ENCODE measurements at places on chromosomes 2 and 18.

- no peak for DNase-seq
These were observed 60.5 kb downstream of the HDLBP start for GRCh38 chr2:241254904-241255351.

DNA sequence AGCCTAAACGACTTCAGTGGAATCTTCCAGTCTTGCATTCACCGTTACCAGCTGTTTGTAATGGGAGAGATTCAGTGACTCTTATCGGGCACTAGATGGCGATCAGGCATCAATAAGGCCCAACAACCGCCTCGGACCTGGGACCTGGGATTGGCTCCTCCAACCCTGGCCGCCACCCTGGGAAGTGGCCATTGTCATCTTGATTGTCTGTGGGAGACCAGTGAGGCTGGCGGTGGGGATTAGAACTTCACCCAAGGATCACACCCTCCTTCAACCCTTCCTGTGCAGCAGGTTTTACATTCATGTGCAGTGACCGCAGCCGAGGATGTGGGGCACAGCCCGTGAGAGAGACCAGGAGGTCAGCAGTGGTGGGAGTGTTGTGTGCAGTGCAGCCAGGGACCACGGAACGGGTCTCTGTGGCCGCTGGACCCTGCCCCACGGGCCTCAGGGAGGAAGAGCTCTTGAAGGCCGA is 85.3 kb downstream of the SPP2 start:
- DNase-seq, result peak; percentile 67

- no peak for DNase-seq
These were observed 151.4 kb downstream of the LRRTM1 start for GRCh38 chr2:80153151-80153550.

- peak; percentile 73 for DNase-seq
These were observed 117.6 kb downstream of the CAMKMT start for GRCh38 chr2:44479127-44479887.

DNA sequence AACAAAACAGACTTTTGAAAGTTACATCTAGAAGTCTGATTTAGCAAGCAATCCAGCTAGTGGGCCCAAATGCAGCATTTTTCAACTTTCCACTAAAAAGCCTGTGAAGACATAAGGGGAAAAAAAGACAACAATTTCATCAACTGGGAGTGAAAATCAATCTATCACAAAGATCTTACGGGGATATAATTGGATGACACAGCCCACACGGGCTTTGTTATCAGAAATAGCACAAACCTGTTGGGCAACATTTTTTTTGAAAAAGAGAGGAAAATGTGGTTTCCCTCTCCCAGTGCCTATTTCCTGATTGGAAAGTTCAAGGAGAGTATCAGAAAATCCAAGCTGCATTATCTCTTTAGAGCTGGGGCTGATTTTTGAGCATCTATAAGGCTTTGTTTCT is 132.7 kb downstream of the EVA1A start:
- no peak for DNase-seq

DNA sequence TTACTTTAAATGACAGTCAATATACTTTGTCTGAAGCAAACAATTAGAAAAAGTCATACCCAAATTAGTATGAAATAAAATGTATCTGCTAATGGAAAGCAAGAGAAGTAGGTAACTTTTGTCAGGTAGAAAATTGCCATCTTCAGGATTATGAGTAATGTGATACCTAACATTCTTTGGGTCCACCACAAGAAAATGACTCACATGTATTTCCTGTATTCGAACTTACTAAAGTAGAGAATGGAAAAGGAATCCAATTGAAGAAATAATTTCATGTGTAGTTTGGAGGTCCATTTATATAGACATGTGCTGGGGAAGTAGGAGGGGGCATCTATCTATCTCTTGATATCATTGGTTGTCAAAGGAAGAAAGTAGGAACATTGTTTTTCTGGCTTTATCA is 636.2 kb upstream of the CHAC2 start:
- DNase-seq, result no peak

DNA sequence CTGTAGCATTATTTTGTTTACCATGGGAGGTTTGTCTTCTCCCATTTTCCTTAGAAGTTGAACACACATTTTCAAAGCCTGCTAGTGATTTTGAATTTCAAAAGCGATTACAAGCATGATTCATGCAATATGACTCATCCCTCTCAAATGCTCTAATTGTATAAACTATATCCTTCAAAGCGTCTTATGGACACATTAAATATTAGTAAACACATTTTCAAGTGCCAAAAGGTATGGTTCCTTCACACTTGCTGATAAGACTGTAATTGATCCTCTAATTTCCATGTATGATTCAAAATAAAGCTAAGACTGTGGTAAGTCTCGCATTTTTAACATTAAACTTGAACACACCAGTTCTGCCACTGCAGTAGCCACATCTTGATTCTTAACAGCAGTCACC is 512.9 kb downstream of the LRRTM4 start:
- no peak for DNase-seq

DNA sequence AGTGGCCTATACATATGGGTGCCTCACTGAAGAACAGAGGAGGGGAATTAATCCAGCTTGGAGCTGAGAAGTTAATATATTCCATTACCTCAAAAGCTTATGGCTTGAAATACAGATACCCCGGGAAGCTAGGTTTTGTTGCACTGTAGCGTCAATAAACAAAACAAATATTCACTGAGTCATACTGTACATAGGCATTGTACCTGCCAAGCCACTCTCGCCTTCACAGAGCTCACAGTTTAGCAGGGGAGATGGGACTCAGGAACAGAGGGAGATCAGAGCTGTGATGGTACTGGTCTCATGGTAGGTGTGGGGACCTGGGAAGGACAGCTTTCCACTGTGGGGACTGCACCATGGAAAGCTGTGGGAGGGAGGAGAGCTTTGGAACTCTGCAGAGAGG is 111.2 kb upstream of the ST6GAL2 start:
- DNase-seq, result no peak

DNA sequence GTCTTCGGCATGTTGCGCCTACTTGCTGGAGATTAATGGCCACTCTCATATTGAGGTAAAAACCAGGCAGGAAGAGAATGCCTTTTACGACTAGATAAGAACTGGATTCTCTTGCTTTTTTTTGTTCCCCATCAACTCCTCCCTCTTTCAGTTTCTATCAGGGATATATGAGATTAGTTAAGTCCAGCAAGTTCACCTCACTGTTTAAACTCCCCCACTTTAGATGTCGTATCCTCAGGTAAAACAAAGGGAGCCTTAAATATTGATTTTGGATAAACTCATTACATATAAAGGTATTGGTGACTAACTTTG is 98.4 kb downstream of the PLEKHM3 start:
- DNase-seq, result no peak

DNA sequence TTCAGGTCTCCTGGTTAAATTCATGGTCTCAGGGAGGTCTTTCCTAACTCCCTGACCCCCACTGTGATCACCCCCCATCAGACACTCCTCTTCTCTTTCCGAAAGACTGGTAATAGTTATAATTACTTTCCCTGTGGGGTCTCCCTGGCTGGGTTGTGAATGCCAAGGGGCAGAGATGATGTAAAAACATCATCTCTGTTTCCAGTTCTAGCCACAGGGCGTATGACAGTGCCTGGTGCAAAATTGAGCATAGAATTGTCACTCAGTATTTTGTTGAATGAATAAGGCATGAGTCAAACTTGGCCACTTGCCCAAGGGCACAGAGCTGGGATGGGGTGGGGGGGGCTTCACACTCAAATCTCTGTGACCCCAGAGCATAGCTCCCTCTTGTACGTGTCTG is 65.2 kb downstream of the LTBP1 start:
- no peak for DNase-seq

- DNase-seq, result no peak
These were observed 370.8 kb downstream of the LNPK start for GRCh38 chr2:175631245-175631623.

GRCh38 chr2:108926561-108927380 is 62.2 kb downstream of the EDAR start:
- no peak for DNase-seq

- no peak for DNase-seq
These were observed 63.6 kb upstream of the HDAC4 start for GRCh38 chr2:239464166-239465016.

DNA sequence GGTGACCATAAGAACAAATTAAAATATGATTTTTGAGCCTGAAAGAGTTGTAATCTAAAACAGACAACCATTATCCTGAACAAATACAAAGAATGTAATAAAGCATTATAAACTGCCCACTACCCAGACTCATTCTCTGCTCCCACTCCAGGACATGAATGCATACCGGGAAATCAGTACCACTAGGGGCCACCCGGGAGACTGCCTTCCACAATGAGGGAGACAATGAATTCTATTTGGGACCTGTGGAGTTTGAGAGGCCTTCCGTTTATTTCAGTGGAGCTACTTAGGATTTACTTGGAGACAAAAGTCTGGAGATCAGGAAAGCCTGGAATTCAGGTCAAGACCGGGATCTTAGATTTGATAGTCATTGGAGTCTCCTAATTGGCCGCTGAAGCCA is 50.0 kb downstream of the NAB1 start:
- DNase-seq, result no peak

DNA sequence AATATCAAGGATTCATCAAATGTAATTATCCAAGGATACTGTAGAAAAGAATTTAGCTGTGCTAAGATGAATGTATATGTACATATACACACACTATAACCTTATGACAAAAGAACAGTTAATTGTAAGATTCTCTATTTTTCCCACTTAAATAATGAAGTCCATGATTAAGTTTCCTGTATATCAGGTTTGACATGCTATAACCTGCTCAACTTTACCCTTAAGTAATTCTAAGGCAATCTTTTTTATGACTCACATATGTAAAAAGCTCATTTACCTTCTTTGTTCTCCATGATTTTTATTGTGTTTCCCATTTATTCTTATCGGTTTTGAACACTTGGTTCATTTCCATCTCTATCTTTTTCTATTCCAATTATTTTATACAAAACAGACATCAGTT is 1213.1 kb upstream of the SLC39A10 start:
- DNase-seq, result no peak

DNA sequence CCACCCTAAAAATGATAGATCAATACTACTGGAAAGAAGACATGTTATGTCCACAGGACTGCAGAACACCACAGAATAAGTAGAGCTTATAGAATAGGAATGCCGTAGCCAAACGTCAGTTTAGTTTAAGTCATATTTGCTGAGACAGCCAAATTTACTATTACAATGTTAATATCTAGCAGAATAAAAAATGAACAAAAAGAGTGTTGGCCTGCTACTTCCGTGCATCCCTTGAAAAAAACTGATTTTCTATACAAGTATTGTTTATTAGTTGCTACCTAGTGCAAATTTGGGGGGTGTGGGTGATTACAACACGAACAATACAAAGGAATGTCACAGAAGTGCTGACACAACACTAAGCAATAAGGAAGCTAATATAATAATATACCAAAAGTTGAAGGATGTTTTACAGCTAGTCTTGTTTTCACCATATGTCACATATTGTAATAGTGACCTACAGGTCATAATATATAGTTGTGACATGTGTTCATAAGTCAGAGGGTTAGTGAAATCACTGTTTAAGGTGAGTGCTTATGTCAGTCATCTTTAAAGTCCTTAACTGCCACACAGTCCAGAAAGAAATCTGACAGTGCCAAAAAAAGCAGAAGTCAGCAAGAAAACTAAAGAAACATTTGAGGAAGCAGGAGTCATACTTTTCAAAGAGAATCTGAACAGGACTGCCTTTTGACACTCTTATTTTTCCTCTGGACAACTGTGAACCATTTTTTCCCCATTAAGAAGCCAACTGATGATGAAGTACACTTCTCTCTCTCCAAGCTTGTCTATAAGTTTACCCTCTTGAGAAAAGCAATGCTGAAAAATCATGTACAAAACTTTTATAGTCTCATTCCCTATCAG is 376.4 kb downstream of the ZEB2 start:
- DNase-seq, result no peak

- DNase-seq, result no peak
These were observed 451.6 kb upstream of the SALL3 start for GRCh38 chr18:78527984-78528383.

GRCh38 chr2:63741884-63742579 is 99.7 kb upstream of the UGP2 start:
- no peak for DNase-seq

- DNase-seq, result no peak
These were observed 109.6 kb downstream of the COLEC12 start for GRCh38 chr18:390741-391478.

DNA sequence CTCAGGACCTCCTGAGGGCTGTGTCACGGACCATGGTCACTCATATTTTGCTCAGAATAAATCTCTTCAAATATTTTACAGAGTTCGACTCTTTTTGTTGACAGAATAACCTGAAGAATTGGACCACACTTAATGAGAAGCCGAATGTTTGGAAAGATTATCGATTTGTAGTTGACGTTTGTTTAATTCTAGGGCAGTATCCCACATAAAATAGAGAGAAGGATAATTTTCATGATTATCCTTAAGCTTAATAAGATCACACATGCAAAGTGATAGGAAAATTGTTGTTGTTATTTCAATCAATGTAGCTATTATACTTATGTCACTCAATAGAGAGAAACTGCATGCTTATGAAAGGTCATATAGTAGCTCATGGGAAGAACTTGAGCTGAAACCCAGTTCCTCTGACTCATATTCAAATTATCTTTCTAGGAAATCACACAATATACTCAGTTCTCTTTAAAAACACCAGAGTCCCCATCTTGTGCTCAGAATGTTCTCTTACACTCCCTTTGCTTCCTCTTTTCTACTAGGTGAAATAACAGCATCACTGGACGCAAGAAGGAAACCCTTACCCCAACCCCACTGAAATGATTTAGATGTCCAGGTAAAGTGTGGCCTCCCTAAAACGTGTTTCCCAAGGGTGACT is 982.1 kb downstream of the TSN start:
- no peak for DNase-seq

- DNase-seq, result no peak
These were observed 74.7 kb downstream of the NAB1 start for GRCh38 chr2:190723397-190724090.

DNA sequence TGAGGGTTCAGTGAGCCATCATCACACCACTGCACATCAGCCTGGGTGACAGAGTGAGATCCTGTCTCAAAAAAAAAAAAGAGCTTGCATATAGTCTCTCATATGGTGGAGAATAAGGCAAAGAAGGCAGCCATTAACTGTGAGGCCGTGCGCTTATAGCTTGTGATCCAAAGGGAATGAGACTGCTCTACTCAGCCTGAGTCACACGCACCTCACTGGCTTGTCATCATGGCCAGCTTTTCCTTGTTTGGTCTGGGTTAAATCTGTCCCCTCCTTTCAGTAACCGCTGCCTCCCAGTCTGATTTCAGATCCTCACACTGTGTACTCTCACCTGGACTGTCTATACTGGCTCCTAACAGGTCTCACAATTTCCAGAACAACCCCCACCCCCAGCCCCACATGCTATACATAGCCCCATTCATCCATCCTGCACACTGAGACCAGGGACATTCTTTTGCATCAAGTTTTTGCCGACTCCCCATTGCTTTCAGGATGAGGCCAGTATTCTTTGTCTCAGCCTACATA is 35.3 kb upstream of the ANKRD44 start:
- DNase-seq, result no peak

DNA sequence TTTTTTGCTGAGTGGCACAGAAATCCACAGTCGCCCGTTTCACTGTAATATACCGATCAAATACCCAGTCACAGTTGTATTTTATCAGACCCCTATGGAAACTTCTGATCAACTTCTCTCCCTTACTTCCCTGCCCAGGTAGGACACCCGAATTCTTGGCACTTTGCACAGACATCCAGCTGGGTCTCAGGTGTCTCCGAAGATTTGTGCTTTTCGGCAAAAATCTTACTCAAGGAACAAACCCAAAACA is 596 bp downstream of the MREG start:
- DNase-seq, result no peak

GRCh38 chr2:102120261-102120660 is 22.3 kb upstream of the IL1R1 start:
- DNase-seq, result no peak
